NCI-H1436 treated with DMSO at 0.1 percent for 48 hours (cell line): ENCODE measurements at places on chromosomes 3 and 15.

- no peak for DNase-seq
Observed at GRCh38 chr15:29972051-29972450, 110.7 kb upstream of the GOLGA8J start.

DNA sequence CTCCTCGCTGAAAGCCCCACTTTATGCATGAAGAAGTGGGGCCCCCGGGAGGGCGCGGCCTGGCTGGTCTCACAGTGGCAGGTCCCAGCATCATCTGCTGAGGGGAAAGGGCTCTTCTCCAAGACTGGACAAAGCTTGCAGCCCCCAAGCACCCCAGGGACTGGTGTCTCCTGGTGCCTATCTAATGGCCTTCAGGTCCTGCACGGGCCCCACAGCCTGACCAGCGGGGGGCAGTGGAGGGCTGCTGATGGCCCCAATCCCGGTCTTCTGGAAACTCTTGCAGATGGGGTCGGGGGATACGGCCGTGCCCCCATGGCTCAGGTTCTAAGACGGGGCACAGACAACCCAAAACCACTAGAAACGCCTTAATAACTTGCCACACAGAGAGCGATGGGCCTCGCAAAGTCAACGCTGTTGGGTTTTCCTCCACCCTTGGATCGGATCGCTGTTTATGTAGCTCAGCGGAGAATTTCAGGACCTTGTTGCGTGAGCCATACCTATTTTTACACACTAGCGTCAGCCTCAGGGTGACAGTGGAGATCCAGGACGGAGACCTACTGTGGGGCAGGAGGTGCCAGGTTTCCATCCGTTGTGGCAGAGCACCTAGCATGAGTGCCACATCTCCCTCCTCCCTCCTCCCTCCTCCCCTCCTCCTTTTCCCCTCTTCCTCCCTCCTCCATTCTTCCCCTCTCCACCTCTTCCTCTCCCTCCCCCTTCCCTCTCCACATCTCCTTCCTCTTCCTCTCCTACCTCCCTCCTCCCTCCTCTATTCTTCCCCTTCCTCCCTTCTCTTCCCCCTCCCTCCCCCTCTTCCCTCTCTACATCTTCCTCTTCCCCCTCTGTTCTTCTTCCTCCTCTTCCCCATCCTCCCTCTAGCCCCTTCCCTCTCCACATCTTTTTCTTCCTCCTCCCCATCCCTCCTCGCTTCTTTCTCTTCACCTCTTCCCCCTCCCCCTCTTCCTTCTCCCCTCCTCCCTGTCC lies 79.3 kb upstream of the ALDH1L1 start:
- no peak for DNase-seq

DNA sequence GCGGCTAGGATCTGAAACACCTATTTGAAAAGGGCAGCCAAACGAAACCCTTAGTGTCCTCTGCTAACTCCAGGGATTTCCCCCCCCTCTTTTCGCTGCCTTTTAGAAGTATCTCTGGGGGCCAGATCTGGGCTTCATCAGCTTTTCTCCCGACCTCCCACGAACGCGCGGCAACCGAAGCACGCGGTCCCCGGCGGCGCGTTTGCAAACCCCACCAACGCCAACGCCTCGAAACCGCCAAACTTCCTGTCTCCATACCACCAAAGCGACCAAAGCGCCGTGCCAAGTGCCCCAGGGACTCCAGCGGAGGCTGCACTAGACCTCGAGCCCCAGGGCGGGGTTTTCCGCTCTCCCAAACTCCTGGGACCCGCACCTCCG lies 155.8 kb upstream of the FRMD4B start:
- DNase-seq, result no peak

GRCh38 chr3:101732240-101732641 lies 7.8 kb downstream of the CEP97 start:
- no peak for DNase-seq

GRCh38 chr15:39578851-39579486 lies 1.9 kb upstream of the THBS1 start:
- no peak for DNase-seq

DNA sequence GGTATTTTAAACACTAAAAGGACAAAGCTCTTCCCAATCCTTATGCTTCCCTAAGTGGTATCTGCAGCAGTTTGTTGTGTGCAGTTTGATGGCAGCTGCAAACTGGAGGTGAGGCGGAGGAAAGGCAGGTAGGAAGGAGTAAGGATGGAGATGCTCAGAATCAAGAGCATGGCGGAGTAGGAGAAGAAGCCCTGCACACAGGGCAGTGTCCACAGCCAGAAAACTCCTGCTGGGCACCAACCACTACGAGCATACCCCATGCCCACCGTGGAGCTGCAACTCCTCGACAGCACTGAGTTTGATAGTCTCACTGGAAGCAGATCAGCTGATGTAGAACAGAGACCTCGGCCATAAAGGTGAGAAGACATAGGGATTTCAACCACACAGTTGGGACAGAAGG lies 30.3 kb upstream of the ESYT3 start:
- no peak for DNase-seq

DNA sequence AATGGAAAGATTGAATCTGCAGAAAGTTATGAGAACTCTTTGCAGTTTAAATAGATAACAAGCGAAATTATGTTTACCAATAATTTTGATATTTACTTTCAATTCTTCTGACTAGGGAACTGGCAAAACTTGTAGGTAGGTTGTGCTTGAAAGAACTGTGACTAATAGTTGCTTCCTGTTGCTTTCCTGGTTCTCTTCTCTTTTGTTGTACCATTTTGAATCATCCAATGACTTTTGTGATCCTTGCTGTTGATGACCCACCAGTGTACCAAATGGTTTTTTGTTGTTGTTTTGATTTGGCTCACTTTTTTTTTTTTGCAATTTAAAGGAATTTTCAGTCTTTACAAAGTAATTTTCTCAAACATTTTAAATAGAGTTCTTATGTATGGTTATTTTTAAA lies 64.9 kb upstream of the DCBLD2 start:
- no peak for DNase-seq

DNA sequence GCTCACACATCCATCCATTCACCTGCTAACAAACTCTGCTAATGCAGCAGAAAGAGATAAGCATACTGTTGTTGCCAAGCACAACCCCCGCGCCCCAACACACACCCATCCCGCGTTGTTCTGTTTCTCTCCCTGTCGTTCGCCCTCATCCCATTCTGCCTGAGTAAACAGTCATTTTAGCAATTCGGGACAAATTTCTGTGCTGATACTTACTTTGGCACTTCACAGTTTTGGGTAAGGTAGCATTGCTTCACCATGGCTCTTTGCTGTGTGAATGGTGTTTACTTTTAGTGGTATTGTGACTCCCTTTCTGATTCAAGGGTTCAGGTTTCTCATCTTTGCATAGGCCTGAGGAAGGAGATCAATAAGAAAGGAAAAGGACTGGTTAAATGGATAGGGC lies 149.7 kb downstream of the AKAP13 start:
- no peak for DNase-seq

GRCh38 chr3:48919215-48920138 lies 835 bp downstream of the ARIH2 start:
- DNase-seq, result no peak

DNA sequence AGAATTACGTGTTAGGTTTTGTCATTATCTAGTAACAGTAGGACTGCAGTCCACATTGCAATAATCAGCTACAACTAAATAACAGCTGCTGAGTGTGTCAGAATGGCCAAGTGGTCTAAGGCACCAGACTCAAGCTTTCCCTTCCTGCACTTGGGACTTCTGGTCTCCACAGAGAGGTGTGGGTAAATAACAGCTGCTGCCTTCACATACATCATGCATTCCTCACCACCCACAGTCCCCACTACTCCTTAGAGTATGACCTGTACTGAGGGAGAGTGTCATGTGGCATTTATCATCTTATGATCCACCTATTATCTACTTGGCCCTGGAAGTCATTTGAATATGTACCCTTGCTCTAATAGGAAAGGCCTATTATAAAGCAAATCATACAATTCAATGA lies 22.2 kb upstream of the ZMAT3 start:
- DNase-seq, result no peak

DNA sequence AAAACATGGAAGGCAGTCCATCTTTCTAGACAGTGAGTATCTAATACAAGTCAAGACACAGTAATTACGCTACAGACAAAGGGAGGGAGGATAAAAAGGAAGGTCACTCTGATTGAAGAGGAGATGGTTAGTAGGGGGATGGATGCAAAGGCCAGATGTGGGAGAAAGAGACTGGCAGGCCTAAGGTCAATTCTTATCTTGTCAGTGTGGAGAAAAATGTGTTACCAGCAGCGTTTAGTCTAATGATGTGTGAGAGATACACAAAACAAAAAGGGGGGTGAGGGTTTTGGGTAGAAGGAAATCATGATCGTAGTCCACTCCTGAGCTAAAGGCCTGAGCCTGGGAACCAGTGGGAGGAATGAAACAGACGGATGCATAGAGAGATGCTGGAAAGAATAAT lies 46.7 kb downstream of the RFTN1 start:
- no peak for DNase-seq

DNA sequence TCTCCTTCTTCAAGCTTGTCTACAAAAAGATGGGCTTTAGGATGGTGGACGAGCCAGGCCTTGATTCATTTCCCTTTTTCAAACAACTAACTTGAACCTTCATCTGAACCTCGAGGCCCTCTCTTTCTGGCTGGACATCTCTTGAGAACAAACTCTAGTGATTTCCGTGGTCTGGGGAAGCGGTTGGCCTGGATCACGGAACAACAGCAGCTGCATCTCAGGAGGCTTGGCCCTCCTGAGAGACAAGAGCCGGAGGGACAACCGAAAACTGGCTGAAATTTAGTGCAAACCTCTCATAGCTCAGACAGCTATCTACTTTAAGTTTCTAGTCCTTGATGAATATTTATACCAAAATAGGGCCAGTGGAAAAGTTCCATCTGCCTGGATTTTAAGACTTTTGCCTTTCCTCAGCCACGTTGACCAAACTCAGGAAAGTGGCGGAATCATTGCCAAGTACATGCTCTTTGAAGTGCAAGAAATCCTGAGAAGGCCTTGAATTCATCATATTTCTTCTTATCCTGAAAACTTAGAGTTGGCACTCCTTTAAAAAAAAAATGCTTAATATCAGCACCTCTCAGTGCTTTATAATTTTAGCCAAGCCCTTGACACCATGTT lies 14.5 kb downstream of the LMCD1 start:
- no peak for DNase-seq

DNA sequence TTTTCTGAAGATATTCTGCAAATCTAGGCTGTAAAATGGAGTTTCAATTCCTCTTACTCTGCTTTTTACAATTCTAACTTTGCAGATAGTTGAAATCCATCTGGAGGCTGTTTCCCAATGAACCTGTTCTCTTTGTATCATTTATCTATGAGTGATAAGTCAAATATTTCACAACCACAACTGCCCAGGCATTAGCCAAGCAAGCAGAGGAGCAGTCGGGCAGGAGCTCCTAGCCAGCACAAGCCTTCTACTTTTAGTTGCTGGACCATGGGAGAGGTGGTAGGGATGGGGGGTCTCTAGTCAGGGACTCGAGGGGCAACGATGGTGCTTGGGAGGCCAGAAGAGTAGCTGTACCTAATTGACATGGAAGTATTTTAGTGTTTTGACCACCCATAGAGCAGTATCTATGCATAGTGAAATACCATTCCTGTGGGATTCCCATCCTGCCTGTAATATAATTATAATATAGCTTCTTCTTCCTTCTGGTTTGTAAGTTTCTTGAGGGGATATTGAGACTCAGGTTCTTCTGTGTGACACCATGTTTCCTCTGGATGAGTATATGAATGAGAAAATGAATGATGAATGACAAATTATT lies 353.5 kb upstream of the IL12A start:
- no peak for DNase-seq

GRCh38 chr15:59994888-59995557 lies 9.1 kb upstream of the FOXB1 start:
- no peak for DNase-seq

DNA sequence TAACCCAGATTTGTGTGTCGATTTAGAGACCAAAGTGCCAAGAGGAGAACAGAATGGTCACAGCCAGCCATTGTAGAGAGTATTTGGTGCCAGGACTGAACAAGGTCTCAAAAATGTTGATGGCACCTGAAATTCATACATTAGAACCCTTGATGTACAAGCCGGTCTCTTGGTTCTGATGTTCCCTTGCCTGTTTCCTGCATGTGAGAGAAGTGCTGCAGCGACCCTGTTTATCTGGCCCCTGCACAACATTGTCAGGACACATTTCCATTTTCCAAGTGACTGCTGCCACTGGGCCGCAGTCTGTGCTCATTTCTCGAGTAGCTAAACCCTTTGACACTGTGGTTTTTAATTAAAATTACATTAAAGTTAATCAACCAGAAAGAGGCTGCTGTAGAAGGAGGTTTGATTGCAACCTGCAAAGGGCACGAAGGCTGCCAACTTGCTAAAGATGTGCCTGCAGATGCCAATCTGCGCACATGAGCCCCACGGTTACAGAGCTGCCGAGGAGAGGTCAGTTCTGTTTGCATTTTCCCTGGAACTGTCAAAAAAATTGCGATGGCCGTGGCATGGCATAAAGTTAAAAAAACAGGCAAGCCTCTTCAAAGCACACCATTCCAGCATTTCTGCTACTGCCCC lies 136.4 kb upstream of the CMC1 start:
- no peak for DNase-seq

DNA sequence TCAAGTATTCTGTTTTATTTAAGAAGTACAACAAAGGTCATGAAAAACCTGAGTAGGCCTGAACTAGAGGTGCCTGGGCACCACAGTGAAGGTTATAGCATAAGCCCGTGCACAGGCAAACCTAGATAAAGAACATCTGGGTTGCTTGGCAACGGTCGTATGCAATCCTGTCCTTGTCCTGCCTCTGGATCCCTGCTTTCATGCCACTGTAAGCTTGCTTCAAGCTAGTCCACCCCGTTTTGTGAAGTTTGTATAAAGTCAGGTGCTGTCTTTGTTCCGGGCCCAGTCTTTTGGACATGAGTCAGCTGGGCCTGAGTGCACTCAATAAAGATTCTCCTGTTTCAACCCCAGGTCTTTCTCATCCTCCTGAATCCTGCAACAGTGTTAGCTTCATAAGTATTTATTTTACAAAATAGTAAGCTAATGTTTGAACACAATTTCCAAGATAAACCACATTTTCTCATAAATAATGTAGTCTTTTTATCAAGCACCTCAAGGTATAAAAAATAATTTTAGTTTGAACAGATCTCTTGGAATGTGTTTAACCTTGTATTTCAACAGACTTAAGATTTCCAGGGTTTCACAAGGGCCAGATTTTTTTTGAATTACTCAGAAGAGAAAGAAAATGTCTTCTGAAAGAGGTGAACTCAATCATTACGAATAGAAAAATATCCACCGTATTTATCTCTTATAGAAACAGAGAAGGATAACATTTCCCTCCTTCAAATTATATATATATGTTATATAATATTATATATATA lies 14.3 kb upstream of the SLC9C1 start:
- DNase-seq, result no peak

- DNase-seq, result no peak
Observed at GRCh38 chr15:33113666-33114373, 80.7 kb downstream of the FMN1 start.

DNA sequence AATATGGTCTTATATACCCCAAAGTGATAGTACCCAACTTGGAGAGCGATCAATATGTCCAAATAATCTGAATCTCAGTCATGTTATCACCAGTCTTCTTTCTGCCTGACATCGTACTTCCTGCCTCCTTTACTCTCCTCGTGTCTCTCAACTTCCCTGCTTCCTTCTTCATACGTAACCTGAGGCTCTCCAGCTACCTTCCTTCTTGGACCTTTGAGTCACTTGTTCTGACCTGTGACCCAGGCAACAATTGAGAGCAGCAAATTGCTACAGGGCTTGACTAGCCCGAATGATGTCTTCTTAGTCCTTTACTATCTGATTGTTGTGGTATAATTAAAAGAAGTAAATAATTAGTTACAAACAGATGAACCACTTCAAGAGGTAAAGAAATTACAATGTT lies 145.9 kb upstream of the MBNL1 start:
- no peak for DNase-seq

- no peak for DNase-seq
Observed at GRCh38 chr3:79930196-79930595, 162.4 kb upstream of the ROBO1 start.
